ENCODE measurements at places on chromosomes 11 and 22.

DNA sequence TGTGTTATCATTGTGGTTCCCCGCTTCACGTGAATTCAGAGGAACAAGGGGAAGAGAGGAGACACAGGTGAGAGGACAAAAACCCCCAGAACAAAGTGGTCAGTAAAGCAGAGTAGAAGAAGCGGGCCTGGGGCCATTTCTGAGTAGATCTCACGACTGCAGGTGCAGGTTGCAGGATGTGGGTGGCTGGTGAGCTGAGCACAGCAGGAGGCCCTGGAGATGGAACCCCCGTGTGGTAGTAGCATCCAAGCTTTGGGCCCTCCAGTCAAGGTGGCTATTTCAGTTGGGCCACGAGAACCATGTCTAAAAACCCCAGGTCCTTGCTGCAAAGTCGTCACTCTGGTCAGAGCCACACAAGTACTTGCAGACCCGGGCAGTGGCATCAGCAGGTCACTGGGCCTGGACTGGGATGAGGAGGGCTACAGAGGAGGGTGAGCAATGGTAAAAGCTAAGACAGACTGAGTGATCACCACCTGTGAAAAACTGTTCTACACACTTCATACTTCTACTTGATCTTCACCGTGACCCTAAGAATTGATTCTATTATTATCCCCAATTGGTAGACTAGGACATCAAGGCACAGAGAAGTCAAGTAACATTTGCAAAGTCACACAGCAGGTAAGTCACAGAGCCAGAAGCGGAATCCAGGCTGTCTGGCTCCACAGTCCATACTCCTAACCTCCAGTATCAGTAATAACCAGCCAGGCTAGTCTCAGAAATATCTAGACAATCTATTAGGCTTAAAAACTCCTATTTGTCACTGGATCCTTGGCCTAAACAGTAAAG, 43.8 kb downstream of the SLC1A2 start:
- no peak for DNase-seq

GRCh38 chr11:640021-640706, 3.1 kb downstream of the DRD4 start:
- DNase-seq: no peak

- DNase-seq: no peak
Observed at GRCh38 chr11:16598032-16598431, 140.4 kb upstream of the C11orf58 start.

GRCh38 chr11:125335106-125335505, 161.0 kb downstream of the FEZ1 start:
- no peak for DNase-seq

GRCh38 chr11:57375490-57375889, 5.5 kb downstream of the PRG3 start:
- no peak for DNase-seq

DNA sequence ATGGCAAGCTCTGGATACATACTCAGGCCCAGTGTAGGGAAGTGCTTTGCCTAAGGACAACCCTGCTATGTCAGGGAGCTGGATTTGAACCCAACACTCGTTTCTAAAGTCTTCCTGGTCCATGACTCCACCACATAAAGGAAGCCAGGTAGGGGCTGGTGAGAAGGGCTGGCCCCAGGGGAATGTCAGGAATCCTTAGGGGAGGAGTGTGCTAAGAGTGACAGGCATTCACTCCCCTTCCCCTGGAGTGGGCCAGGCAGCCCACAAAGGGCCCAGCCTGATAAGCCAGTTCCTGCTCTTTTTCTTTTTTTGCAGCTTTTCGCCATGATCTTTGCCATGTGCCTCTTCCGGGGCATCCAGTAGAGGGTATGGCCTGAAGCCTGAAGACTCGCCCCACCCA, 21.9 kb downstream of the TP53I11 start:
- no peak for DNase-seq

GRCh38 chr11:120133216-120134105, 4.5 kb downstream of the TRIM29 start:
- no peak for DNase-seq

- DNase-seq: no peak
Observed at GRCh38 chr11:111526501-111526900, 11.9 kb downstream of the HOATZ start.

GRCh38 chr11:43992834-43993637, 50.6 kb downstream of the C11orf96 start:
- DNase-seq: no peak

DNA sequence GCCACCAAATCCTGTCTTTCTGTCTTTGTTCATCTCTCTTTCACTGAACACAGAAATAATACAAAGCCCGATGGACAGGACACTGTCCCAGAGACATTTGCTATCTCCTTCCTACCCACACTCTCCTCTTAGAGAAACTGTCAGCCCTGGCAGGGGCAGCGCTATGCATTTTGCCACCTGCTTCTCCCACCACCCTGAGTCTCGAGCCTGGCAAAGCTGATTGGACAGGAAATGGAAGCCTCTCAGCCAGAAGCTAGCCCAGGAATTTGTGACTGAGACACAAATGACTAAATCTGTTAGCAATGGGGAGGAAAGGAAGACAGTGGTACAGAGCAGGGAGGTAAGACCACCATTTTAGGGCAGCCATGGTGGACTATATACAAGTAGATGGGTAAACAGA, 14.9 kb upstream of the GALNT18 start:
- no peak for DNase-seq

DNA sequence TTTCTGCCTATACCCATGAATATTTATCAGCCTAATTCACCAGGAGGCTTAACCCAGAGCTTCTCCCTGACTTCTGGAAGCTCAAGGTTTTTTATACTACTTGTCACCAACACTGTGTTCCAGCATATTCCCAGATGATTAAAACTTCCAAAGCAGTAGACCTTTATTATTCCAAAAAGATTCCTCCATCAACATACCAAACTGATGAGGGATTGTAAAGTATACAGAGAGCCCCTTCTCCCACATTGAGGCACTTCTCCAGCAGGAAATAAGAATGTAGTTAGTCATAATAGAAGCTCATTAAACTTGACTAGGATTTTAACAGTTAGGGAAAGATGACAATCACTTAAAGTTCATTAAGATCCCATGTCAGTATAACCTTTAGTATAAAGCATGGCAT, 51.4 kb upstream of the CEP126 start:
- no peak for DNase-seq

DNA sequence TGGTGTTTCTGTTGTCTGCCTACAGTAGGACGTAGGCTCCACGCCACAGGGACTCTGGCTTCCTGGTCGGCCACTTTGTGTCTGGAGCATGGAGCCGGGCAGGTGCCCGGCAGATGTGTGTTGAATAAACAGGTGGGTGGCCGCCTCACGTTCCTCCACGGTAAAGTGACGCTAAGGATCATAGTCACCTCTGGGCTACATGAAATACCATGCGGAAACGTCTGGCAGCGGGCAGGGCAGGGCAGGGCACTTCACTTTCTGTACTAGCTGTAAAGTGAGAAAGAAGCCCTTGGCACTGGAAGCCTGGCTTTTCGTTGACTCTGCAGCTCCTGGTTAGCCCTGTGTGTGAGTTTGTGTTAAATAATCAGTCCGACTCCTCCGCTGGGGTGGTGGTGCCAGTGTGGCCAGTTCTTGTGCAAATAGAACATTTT, 52.4 kb downstream of the MCM5 start:
- no peak for DNase-seq

DNA sequence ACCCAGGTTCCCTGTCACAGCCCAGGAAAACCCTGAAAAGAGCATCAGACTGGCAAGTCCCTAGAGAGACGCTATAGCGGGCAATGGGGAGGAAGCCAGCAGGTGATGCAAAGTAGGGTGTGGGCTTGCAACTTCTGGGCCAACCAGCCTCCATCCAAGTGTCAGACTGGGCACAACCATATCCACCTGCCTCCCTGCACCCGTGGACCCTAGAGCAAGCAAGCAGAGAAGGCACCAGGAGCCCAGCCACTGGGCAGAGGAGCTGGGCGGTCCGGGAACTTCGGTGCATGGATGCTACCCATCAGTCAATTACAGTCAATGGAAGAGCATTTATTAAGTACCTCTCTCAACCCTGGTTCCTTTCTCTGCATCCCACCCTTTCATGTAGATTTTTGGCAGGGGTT, 2.8 kb downstream of the NECTIN1 start:
- DNase-seq: no peak

DNA sequence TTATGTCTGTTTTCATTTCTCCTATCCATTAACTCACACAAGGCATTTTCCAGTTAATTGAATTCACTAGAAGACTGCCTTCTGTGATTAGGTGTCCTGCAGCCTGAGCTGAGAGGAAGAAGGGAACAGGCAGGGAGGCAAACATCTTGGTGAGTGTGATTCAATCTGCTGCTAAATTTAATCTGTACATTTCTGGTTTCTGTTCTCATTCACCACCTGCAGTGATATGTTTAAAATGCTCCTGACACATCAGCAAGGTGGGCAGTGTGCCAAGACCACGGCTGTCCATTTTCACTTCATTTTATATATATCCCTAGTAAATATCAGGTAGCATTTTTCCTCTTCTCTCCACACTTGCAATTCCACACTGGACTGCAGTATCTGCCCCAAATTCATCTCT, 416.5 kb downstream of the TMEM135 start:
- DNase-seq: no peak

GRCh38 chr11:35717520-35717919, 54.9 kb downstream of the TRIM44 start:
- DNase-seq: no peak

- DNase-seq: no peak
Observed at GRCh38 chr11:72974487-72975205, 160.4 kb downstream of the ATG16L2 start.

DNA sequence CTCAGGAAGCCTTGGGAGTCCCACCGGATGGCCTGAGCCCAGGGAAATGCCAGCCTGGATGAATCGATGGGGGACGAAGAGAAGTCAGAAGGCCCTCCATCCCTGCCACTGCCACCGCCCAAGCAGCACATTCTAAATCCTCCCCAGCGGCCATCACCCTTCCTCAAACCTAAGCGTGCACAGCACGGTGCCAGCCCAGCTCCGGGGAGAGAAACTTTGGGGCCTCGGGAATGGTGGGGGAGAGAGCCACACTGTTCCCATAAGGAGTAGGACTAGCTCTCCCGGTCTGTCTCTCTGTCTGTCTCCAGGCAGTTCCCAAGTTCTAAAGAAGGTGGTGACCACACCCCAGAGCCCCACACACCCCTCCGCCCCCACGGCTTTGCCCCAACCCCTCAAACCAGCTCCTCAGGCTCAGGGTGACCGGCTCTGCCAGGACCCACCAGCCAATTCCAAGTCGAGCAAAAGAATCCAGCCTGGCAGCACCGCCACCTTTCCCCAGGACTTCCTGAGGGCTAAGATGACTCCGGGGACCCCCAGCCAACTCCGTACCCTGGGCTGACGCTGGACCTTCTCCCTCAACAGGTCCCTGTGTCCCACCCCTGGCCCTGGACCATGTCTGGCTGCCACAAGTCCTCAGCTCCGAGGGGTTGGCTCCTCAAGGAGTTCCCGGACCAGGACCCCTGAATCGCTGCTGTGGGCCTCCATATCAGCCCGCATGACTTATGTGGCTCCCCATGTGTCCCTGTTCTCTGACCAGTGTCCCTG, 2.7 kb downstream of the AHNAK start:
- no peak for DNase-seq

DNA sequence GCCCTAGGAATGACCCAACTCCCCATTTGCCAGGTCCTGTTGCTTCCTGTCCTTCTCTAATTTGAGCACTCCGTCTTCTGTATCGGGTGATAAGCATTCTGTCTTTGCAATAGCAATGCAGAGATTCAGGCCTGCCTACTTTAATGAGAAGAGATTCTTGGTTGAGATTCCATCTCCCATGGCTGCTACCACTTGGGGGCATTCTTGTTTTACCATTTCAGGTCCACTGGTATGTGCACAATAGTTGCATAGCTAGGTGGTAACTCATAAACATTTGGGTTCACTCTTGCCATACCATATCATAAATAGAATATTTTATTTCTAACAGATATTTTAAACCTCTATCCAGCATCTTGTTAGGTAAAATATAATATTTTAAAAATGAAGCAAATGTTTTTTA, 34.4 kb upstream of the CALCB start:
- no peak for DNase-seq

GRCh38 chr11:5366856-5367255, 15.5 kb downstream of the OR51B6 start:
- DNase-seq: no peak

DNA sequence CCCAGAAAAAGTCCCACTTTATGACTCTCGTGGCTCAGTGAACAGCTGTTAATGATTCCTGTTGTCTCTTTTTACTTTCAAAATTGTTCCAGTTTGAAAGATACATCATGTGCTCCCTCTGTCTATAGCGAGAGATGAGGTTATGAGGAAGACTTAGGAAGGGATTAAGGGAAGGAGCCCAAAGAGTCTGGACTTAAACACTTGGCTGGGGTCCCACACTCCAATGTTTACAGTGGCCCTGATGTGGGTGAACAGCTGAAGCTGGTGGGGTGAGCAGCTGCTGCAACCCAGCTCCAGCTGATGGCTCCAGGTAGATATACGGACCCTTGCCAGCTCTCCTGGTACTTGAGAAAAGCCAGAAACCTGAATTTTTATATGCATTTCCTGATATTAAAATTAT, 84.5 kb upstream of the PLET1 start:
- DNase-seq: no peak

- DNase-seq: no peak
Observed at GRCh38 chr11:76455331-76455730, 10.5 kb downstream of the EMSY start.

GRCh38 chr11:83695046-83695445, 408.9 kb upstream of the CCDC90B start:
- DNase-seq: no peak

DNA sequence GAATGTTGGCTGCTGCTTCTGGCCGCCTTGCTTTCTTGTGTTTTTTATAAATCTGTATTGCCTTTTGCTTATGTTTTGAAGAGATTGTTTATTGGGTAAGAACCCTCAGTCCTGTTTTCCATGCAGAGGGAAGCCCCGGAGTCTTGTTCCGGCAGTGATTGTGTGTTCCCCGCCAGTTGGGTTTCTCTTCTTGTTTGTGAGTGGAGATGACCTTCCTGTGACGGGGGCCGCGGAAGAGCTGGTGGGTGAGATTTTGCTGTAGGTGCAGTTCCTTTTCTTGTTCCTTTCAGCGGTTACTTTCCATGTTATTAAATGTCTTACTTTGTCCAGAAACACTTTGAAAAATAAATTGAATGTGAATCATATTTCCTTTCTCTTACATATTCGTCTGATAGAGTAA, 8.3 kb downstream of the TBC1D22A start:
- no peak for DNase-seq

DNA sequence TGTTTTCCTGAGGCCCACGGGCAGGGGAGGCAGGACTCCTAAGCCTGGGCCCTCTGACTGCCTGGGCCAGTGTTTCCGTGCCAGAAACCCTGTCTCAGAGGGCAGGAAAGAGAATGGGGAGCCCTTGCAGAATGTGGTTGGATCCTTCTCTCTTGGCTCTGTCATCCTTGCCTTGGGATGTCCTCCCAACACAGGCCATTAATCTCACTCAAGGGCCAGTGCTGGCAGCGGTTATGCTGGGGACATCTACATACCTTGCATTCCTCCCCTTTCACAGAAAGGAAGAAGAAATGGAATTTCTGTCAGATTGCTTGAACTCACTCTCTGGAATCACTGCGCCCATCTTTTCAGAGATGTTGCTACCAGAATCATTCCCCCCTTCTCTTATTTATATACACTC, 296.9 kb downstream of the KIRREL3 start:
- no peak for DNase-seq

- no peak for DNase-seq
Observed at GRCh38 chr22:42277988-42278776, 7.7 kb upstream of the TCF20 start.

Measured in activated CD4-positive, alpha-beta memory T cell treated with anti-CD3 and anti-CD28 coated beads, Interleukin-2, amount 10 ng/mL, durations not matched to agents 7 days and 5 days (primary cell).